ENCODE measurements at places on chromosomes 12 and 14. TPM values are rescaled to one million over a fixed set of nuclear protein-coding genes. Genes with fewer than 3 reads are reported as not detected.

DNA sequence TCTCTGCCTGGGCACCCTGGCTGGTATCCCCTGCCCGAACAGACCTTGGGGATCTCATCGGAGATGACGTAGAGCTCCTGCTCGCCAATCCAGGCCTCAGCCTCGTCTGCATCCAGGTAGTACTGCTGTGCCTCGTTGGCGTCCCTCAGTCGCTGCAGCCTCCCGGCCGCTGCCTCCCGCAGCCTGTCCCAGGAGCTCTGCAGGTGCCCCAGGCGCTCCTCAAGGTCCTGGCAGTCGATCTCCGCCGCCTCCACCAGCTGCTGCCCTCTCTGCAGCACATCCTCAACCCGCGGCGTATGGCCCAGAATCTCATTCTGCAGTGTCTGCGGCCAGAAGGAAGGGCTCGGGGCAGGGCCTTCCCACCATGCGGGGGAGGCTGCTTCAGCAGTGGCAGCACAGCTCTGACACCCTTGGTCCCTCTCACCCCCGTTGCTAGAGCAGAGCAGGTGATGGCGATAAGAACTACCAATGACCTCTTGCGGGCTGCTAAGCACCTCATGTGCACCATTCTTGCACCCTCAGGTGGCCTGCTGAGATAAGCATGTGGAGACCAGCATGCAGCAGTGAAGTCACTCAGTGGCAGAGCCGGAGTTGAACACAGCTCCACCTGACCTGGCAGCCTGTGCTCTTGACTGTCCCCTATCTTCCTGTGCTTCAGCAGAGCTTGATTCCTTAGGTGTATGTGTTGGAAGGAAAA lies 71.0 kb downstream of the PLEKHG3 start:
- DNase-seq: no peak

- no peak for DNase-seq
These were observed 8.1 kb downstream of the DNAI7 start for GRCh38 chr12:25186788-25187402.

DNA sequence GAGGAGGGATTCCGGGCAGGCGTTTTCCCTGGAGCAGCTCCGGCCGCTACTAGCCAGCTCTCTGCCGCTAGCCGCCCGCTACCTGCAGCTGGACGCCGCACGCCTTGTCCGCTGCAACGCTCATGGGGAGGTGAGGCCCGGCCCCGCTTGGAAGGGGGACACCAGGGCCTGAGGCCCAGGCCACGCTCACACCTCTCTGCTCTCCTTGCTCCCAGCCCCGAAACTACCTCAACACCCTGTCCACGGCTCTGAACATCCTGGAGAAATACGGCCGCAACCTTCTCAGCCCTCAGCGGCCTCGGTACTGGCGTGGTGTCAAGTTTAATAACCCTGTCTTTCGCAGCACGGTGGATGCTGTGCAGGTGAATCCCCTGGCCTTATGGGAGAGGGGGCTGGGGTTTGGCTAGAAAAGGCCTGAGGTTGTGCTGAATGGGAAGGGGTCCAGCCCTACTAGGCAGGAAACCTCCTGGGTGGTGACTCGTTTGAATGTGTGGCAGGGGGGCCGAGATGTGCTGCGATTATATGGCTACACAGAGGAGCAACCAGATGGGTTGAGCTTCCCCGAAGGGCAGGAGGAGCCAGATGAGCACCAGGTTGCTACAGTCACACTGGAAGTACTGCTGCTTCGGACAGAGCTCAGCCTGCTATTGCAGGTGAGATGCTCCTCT lies 597 bp downstream of the RNF31 start:
- DNase-seq: no peak

The SOAT2 gene
- 0.61 TPM for total RNA-seq

The ENTPD5 gene
- total RNA-seq: 3.5 TPM

DNA sequence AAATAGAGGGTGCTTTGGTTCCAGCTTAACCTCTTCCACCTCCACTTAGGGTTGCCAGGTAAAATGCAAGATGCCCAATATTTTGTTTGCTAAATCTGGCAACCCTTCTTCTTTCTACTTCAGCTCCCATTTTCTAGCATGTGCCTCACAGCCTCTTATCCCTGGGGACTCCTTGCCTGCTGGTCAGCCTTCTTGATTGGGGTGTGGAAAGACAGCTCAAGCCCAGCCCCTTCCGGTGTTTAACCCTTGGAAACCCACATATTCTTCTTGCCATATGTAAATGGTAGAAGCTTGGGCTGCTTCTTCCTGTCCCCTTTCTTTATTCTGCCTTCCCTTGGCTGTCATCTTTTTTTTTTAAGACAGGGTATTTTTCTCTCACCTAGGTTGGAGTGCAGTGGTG lies 5.7 kb downstream of the SPIC start:
- DNase-seq: no peak

DNA sequence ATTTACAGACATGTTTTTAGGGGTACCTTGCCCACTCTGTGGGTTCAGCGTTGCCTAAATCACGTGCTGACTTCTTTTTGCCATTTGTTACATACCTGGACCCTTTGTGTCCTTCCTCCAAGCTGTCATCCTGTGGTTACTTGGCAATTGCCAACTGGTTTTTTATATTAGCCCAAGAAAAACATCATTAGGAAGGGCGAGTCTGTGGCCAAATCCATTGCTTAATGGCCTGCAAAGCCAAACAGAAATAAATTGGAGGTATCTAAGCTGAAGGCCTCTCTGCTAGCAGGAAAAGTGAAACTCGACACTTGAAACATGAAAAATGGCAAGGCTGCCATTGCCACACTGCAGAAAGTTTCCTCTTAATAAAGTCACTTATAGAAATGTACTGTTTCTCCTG lies 190.4 kb downstream of the NUAK1 start:
- no peak for DNase-seq

DNA sequence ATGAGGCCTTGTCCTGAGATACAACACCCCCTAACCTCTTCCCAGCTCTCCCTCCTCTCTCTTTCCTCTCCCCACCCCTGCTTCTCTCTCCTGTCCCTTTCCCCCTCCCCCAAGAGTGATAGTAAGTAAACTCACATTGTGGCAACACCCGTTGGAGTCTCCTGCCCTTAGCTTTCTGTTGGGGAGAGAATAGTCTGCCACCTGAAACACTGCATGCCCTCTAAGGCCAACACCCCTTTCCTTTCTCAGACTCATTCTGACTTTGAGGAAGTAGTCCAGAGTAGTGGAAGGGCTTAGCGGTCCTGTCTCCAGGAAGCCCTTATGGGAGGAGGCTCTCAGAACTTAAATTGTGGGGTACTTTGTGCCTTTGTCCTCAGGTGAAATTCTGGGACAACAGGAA lies 95.2 kb downstream of the PRKCH start:
- DNase-seq: no peak

GRCh38 chr12:102816816-102817434 lies 100.1 kb downstream of the PAH start:
- DNase-seq: no peak

GRCh38 chr14:28766469-28766955 lies at the start of gene FOXG1:
Gene FOXG1, plus strand, starts transcription at chr14:28766787. Its CDS starts 493 bp downstream, at chr14:28767280.
- no peak for DNase-seq

DNA sequence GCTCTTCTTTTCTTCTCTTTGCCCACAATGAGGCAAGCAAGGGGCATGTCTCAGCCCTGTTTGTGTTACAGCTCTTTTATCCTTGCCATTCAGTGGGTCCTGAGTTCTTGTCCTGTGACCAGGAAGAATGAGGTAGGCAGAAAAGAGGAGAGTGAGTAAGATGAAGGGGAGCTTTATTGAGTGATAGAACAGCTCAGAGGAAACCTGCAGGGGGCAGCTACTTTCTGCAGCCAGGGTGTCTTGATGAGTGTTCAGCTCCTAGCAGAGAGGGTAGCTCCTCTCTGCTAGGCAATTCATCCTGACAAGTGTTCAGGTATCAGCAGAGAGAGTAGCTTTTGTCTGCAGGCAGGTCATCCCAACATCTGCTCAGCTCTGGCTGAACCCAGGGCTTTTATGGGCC lies 41.0 kb downstream of the HSD17B6 start:
- DNase-seq: no peak

The TAS2R42 gene
- total RNA-seq: 0.09 TPM

The CCDC92 gene
- 4.2 TPM for total RNA-seq

GRCh38 chr12:81146228-81147225 lies 68.6 kb downstream of the ACSS3 start:
- DNase-seq: no peak

- DNase-seq: no peak
These were observed 17.4 kb downstream of the SGPP1 start for GRCh38 chr14:63710497-63710896.

DNA sequence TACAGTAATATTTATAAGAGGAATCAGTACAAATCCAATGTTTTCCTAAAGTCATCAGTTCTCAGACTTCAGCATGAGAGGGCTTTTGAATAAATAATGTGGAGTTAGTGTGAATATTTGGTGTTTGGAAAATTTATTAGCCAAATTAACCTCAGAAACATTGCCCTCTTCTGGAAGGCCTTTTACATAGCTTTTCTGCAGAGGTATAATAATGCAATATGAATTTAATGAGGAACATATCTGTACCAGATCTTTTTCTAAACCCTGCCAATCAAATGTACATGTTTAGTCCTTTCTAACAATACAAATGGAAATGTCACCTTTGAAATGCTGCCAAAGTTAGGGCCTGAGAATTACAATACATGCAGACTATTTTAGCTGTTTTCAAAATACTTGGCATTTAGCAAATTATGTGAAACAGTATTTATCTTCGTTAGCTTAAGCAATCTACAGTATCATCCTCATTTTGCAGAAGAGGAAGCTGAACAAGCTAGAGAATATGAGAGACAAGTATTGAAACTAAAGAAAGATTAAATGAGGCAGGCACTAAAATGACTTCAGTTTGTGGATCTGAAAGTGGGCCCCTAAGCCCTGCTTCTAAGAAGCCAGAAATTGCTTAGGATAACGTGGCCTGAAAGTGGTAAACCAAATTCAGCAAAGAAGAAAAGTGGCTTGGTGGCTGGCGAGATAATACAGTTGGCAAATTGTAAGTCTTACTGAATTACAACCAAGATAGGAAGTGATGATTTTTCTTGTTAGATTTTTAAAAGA lies 60.4 kb upstream of the MANSC4 start:
- no peak for DNase-seq

The SPX gene
- 10.7 TPM for total RNA-seq

The ARG2 gene
- total RNA-seq: 2.4 TPM

The JPH4 gene
- total RNA-seq: 0.14 TPM

The KRT7 gene
- total RNA-seq: 2.8 TPM

DNA sequence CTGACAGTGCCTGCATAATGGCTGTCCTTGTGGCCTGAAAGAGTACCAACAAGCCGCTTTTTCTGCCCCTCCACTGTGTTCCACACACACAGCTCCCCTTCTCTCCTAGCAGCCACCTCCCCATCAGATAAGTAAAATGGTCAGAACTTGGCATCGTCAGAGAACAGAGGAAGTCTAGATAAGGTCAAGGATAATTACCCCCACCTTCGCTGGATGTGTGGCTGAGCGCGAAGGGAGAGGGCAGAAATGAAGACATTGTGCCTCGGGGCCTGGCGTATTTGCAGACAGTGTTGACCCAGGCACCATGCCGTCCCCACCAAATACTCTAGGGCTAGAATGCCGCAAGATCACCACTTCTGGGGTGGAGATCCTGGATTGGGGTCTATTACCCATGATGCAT lies 30.6 kb downstream of the FBXO21 start:
- no peak for DNase-seq

The INSM2 gene
- 0.05 TPM for total RNA-seq

Data from thymus (tissue), 14 donors.